ENCODE measurements at places on chromosomes 13 and 19.

GRCh38 chr19:55654868-55655647 lies at the start of gene U2AF2:
TSS of gene U2AF2 (plus strand) at chr19:55655035. CDS start at chr19:55655105, 70 bp downstream.
- DNase-seq = peak; percentile 99

GRCh38 chr19:23401086-23401610 lies 5.9 kb upstream of the ZNF91 start:
- DNase-seq = no peak

GRCh38 chr19:5103061-5103701 lies 134.3 kb downstream of the KDM4B start:
- peak; percentile 70 for DNase-seq

GRCh38 chr19:28642787-28643683 lies 569.9 kb downstream of the UQCRFS1 start:
- DNase-seq = no peak

- DNase-seq = peak; percentile 81
These were observed 134.2 kb downstream of the FRY start for GRCh38 chr13:32165796-32166195.

- DNase-seq = no peak
These were observed 27.1 kb downstream of the FAM216B start for GRCh38 chr13:42808341-42808940.

- no peak for DNase-seq
These were observed 7.3 kb upstream of the COLGALT1 start for GRCh38 chr19:17548145-17548544.

DNA sequence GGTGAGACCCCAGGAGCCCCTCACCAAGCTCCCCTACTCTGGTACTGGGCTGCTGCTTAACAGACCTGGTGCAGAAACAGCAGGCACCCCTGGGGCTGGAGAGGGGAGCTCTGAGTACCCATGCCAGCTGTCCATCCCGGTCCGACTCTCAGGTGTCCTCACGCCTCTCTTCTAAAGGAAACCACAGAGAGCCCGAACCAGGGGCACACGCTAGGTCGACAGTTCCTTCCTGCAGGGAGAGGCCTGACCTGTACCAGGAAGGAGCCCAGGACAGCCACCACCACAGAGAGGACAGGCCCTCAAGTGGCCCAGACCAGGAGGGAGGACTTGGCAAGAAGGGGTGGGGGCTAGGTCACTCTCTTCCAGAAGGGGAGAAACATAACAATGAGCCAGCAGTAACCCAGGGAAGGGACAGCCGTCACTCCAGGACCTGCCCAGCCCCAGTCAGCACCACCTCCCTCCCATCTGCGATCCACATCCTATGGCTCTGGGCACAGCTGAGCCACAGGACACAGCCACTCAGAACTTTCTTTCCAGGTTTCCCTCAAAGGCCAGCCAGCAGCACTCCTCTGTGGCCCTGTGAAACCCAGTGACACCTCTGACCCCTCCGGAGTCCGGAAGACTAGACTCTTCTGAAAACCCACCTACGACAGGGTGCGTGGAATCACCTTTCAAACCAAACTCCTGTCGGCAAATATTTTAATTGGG lies 13.0 kb upstream of the SLC35E1 start:
- DNase-seq = no peak

DNA sequence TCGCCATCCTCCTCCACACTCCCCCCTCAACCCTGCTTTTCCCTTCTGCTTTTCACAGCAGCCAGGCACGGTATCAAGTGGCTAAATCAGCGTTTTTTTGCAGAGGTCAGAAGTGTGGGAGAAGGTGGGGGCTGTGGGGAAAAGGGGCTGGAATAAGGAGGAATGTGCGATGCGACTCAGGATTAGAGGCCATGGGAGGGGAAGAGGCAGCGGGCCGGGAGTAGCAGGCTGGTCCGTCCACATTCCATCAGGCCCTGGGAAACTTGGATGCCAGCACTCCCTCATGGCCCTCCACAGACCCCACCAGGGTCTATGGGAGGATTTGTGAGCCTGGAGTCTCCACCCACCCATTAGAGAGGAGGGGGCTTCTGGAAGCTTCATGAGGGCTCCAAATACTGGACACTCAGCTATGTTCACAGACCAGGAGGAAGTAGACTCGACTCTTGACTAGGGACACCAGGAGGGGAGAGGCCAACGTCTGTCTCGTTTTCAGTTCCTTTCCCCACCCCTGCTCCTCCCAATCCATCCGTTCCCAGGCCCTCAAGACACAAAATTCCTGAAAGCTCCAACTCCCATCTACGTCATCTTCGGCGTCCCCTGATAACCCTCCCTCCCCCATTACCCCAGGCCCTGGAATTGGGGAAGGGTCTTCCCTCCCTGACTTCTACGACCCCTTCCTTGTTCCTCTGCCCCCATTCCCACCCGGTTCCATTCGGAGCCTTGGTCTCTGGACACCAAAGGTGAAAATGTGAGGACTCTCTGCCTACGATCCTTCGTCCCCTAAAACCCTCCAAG lies 3.3 kb upstream of the KCNC3 start:
- DNase-seq = no peak

GRCh38 chr13:31334994-31335557 lies 135.3 kb downstream of the B3GLCT start:
- DNase-seq = no peak

GRCh38 chr13:37495046-37495445 lies 103.5 kb downstream of the POSTN start:
- no peak for DNase-seq

GRCh38 chr19:19513682-19514081 lies 1.7 kb downstream of the TSSK6 start:
- DNase-seq = no peak

DNA sequence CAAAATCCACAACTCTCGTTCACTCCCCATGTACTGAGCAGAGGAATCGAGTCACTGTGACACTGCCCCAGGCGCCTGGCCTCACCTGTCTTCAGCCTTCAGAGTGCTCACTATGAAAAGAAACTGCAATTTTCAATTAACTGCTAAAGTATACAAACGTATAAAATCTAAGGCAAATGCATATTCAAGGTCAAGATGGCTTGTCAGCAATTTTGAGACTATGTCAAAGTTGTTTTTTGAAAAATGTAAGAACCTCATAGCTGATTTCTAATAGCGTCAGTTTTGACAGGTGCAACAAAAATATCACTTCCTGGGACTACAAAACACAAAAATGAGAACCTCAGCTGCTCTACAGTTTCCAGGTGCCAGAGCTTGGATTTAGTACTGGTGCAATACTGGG lies 31.4 kb downstream of the TUBGCP3 start:
- DNase-seq = no peak

DNA sequence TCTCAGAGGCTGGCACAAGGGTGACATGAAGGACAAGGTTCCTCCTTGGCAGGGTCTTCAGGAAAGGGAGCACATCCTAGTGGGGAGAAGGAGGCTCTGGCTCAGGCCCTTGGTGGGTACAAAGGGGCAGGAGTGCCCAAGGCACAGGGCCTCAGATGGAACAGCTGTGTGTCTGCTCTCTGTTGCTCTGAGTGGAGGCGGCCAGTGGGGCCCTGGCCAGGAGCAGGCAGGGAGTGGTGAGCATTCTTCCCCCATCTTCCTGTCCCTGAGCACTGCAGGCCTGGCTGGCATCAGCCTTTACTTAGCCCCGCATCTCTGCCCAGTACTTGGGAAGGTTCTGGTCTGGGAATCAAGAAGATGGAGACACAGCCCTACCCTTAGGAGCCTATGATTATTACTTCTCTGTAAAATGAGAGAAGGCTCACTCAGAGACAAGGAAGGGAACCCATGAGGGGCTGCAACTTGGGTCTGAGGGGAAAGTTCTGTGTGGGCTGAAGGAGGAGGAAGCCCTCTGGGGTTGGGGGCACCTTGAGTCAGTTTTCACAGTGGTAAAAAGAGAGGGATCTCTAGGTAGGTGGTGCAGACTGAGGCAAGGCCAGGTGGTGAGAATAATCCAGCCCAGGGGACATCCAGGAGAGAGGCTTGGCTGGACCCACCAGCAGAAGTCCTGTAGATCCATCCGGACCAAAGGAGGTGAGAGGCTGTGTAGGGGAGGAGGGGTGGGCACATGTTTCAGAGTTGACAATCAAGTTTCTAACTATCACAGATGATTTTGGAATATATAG lies 173.5 kb downstream of the TSHZ3 start:
- DNase-seq = no peak

- DNase-seq = no peak
These were observed 646 bp downstream of the ZNF567 start for GRCh38 chr19:36688058-36688457.

- DNase-seq = no peak
These were observed 3.5 kb upstream of the TBC1D4 start for GRCh38 chr13:75485286-75486062.

GRCh38 chr19:38266981-38267597 lies 2.7 kb downstream of the SPINT2 start:
- no peak for DNase-seq

DNA sequence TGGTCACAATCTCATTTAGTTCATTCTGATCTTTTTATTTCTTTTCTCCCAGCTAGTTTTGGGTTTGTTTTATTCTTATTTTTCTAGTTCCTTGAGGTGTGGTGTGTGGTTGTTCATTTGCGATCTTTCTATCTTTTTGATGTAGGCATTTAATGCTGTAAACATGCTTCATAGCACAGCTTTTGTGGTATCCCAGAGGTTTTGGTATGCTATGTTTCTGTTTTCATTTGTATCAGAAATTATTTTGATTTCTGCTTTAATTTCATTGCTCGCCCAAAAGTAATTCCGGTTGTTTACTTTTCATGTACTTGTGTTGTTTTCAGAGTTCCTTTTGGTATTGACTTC lies 12.6 kb downstream of the DNAJC3 start:
- DNase-seq = no peak

GRCh38 chr13:113224486-113224885 lies 15.1 kb downstream of the CUL4A start:
- no peak for DNase-seq

DNA sequence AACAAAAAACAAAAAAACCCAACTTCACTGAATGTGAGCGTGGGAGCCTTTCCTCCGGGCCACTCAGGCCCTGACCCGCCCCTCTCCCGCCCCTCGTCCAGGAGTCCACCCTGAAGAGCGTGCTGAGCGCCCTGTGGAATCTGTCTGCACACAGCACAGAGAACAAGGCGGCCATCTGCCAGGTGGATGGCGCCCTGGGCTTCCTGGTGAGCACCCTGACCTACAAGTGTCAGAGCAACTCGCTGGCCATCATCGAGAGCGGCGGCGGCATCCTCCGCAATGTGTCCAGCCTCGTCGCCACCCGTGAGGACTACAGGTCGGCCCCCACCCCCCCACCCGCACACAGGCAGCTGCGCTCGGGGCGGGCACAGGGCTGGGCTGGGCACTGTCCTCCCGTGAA lies 11.9 kb downstream of the APC2 start:
- DNase-seq = no peak
